ENCODE measurements at places on chromosomes 5 and 9.

- DNase-seq = no peak
Measured at GRCh38 chr9:100021931-100022330, 76.9 kb downstream of the ERP44 start.

DNA sequence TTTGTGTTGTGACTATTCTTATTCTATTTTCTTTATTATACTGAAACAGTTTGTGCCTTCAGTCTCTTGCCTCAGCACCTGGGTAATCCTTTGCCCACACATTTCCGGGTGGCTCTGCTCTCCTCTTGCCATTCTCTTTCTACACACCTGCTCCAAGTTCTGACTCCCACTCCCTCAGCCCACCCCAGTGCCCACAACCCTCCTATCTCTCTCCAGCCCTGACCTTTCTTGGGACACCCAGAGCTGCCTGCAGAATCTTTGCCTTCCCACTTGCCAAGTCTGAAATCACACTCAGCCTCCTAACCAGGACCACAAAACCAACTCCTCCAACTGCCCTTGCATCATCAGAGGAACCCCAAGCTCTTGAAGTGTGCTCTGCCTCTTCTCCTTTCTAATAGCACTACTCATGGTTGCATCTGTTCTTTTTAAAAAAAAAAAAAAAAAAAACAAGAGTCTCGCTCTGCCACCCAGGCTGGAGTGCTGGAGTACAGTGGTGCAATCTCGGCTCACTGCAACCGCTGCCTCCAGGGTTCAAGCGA is 4.1 kb downstream of the SWI5 start:
- no peak for DNase-seq

- no peak for DNase-seq
Measured at GRCh38 chr5:14267991-14268708, 125.0 kb downstream of the TRIO start.

GRCh38 chr5:97554977-97555643 is 372.1 kb upstream of the RIOK2 start:
- DNase-seq = no peak

DNA sequence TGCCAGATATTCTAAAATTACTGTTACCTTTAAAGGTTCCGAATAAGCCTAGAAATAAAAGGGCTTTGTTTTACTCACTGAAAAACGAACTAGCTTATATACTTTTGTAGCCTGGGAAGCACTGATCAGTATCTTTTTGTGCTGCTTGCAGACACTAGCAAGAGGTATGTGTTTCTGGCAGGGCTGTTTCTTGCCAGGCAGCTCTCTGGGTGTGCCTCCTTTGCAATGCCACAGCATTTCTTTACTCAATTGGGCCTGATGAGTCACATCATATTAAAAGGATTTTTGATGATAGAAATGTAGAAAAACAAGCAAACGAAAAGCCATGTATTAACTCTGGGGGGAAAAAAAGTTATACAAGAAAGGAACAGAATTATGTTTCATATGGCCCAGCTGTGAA is 35.6 kb downstream of the CD180 start:
- no peak for DNase-seq

GRCh38 chr9:36985769-36986467 is 48.1 kb downstream of the PAX5 start:
- DNase-seq = no peak

- DNase-seq = no peak
Measured at GRCh38 chr5:116922532-116922931, 347.9 kb upstream of the SEMA6A start.

DNA sequence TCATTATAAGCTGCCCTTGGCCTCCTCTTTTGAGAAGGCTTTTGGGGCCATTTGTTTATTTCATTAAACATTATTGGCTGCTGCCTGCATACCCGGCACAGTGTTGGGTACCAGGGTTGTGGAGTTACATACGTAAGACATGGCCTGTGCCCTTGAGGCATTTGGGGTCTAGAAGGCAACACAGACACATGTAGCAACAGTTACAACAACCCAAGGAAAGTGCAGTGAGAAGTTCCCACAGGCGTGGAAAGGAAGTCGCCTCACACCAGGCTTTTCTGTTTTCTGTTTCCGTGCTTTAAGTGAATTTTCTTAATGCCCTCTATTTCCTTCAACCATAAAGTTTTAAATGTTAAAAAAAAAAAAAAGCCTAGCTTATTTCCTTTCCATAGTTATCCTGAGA is 47.4 kb downstream of the GALNT10 start:
- no peak for DNase-seq

- no peak for DNase-seq
Measured at GRCh38 chr9:107260437-107261081, 22.5 kb upstream of the RAD23B start.

GRCh38 chr9:108113596-108113995 is 624.0 kb upstream of the KLF4 start:
- DNase-seq = no peak

DNA sequence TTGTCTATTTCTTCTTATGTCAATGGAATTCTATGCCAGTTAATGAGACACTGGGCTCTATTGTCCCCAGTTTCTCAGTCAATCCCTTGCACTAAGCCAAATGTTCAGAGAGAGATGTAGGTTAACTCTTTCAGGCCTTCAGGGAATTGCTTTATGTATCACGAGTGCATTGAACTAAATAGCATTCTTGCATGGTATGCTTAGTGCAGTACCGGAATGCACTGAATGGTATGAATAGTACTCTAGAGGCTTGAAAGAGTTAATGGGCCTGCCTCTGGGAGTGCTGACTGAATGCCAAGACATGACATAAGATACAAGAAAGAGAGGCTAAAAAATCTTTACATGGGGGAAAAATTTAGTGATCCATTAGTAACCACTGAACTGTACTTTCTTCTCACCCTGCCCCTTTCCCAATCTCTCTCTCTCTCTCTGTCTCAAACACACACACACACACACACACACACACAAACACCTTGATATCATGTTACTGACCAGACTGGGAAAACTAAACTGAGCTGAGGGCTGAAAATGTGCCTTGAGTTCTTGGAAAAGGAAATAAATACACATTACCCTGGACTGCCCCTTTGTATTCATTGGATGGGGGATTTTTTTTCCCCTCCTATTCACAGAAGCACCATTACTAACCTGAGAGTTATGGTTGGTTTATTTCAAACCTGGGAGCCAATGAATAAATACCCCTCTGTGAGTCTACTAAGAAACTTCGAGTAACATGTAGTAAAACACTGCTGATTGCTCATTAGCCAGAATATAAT is 35.4 kb upstream of the TMC1 start:
- DNase-seq = no peak

- DNase-seq = no peak
Measured at GRCh38 chr9:135898634-135899407, 8.5 kb downstream of the CAMSAP1 start.

GRCh38 chr5:420632-421286 is 22.2 kb upstream of the EXOC3 start:
- no peak for DNase-seq
